ENCODE measurements at places on chromosomes 1 and 21. TPM values are rescaled to one million over a fixed set of nuclear protein-coding genes. Genes with fewer than 3 reads are reported as not detected.

The ACOT11 gene
- 7.2 TPM for total RNA-seq

The GBP6 gene
- total RNA-seq: 0.31 TPM

The FMO2 gene
- total RNA-seq: under 0.01 TPM

The INTS7 gene
- 43.5 TPM for total RNA-seq

The KIAA0319L gene
- total RNA-seq: 80.4 TPM

The TGFB2 gene
- total RNA-seq: 31.3 TPM

The TFF3 gene
- not detected for total RNA-seq

The MAP1LC3C gene
- total RNA-seq: not detected

The CD244 gene
- not detected for total RNA-seq

The IGSF21 gene
- 66.0 TPM for total RNA-seq

The KRTAP21-2 gene
- not detected for total RNA-seq

The FAM72D gene
- 1.3 TPM for total RNA-seq

The ZNF593 gene
- total RNA-seq: 13.1 TPM

The ELAPOR1 gene
- 44.8 TPM for total RNA-seq

The ACTL8 gene
- not detected for total RNA-seq

The GJA8 gene
- total RNA-seq: not detected

The AMY1A gene
- not detected for total RNA-seq

The VASH2 gene
- total RNA-seq: 80.4 TPM

The CENPS gene
- 7.2 TPM for total RNA-seq
